ENCODE measurements at places on chromosomes 13 and 19. TPM values are rescaled to one million over a fixed set of nuclear protein-coding genes. Genes with fewer than 3 reads are reported as not detected.
A peak's percentile ranks its signal among the peaks of the same experiment; 100 is the strongest.

ZNF83 gene
- 72.1 TPM for total RNA-seq

DNA sequence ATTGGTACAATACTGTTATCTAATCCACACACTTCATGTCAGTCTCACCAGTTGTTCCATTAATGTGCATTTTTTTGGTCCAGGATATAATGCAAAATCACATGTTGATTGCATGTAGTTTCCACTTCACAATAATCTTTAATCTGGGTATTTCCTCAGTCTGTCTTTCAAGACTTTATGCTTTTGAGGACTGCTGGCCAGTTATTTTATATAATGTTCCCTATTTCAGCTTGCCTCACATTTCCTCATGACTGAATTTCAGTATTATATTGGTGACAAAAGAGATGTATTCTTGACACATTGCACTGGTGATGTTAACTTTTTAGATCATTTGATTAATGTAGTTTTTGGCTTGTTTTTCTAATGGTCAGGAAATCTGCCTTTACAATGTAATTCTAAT lies 368.3 kb downstream of the IRS2 start:
- no peak for DNase-seq

DNA sequence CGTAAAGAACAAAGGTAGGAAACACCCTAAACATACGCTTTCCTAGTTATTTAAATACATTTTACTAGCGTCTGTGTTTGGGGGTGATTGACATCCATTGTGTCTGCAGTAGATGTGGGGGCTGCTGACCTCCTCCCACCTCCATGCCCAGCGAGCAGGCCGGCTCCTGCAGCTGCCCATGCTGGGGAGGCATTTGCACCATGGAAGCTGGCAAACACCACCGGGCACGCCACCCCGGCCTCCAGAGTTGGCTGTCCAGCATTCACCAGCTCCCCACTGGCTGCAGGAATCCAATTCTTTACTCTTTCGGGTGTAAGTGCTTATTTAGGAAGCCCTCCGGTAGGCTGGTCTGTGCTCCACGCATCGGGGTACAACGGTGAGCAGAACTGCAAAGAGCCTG lies 115.4 kb upstream of the USP29 start:
- no peak for DNase-seq

GRCh38 chr13:28425793-28426192 lies 69.1 kb downstream of the FLT1 start:
- DNase-seq: no peak

GRCh38 chr19:40035996-40036395 lies 20.0 kb downstream of the ZNF780B start:
- no peak for DNase-seq

GRCh38 chr13:29771247-29771646 lies 79.2 kb downstream of the UBL3 start:
- DNase-seq: no peak

GRCh38 chr19:29806098-29806866 lies 5.5 kb upstream of the CCNE1 start:
- no peak for DNase-seq

DNA sequence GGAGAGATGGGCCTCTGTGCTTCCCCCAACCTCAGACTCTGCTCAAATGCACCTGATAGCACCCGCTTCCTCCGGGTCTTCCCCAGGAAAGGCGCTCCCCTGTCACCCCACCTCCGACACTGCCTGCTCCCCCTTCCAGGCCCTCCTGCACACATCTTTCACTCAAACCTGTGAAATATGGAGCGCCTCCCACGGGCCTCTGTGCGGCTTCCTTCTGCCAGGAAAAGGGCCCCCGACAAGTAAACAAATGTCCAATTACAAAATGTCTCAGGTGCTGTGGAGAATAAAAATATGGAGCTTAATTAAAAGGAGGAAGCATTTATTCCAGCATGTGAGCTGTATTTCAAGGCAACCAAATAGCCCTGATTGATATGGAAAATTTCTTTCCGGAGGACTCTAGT lies 15.6 kb upstream of the CCNE1 start:
- no peak for DNase-seq

DNA sequence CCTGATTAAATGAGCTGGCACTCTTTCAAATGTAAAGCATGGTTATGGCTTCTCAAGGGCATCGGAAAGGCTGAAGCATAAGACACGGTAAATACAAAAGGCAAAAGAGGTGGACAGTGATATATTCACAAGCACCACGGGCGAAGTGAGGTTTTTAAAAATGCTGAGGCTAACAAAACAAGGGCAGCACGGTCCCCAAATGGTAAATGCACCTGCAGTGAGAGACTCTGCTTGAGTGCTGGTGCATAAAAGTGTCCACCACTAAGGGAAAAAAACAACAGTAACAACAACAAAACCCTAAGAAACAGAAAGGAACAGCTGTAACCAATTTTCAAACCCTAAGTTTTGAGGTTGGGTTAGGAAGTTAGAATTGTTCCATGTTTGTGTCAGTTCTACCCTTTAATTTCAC lies 234.9 kb downstream of the PCDH9 start:
- DNase-seq: no peak

CALR3 gene
- total RNA-seq: not detected

IGFL3 gene
- not detected for total RNA-seq

- DNase-seq: no peak
These were observed 5.0 kb downstream of the RPL36 start for GRCh38 chr19:5694956-5695648.

TMEM150B gene
- not detected for total RNA-seq

GRCh38 chr19:10871711-10872545 lies 575 bp downstream of the CARM1 start:
- peak; percentile 39 for DNase-seq

DNA sequence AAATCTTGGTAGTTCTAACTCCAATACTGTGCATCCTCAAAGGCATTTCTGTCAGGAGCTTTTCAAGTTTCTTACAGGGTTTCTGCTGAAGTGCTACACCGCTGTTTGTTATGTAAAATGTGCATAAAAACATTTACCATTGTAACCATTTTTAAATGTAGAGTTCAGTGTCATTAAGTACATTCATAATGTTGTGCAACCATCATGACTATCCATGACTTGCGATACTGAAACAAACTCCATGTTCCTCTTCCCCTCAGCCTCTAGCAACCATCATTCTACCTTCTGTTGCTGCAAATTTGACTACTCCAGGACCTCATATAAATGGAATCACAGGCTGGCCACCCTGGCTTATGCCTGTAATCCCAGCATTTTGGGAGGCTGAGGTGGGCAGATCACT lies 14.4 kb upstream of the SLC25A42 start:
- no peak for DNase-seq

GRCh38 chr19:18007917-18008673 lies at the start of gene ARRDC2:
Gene ARRDC2 (plus strand): TSS chr19:18008170. CDS start chr19:18008311, 141 bp downstream.
- DNase-seq: peak; percentile 69

- no peak for DNase-seq
These were observed 20.4 kb downstream of the LMTK3 start for GRCh38 chr19:48490981-48491792.

DNA sequence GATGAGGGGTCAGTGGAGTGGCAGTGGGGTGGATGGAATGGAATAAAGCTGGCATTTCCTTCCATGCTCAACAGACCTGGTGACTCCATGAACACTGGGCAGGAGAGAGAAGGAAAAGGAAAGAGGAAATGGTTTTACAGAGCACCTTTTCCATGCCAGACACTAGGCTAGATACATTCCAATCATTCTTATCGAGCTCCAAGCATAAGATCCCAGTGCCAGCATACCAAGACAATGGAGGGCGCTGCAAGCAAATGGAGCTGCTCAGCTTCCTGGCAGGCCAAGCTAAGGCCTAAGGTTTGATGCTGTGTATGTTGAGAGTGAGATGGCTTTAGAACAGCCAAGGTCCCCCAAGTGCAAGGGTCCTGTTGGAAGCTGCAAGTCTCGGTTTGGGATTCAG lies 113.2 kb downstream of the HSPH1 start:
- no peak for DNase-seq

LRRC25 gene
- not detected for total RNA-seq

- DNase-seq: no peak
These were observed 17.7 kb upstream of the PTPRS start for GRCh38 chr19:5358173-5358800.

- no peak for DNase-seq
These were observed 17.0 kb upstream of the KCNN1 start for GRCh38 chr19:17949956-17950309.

DNA sequence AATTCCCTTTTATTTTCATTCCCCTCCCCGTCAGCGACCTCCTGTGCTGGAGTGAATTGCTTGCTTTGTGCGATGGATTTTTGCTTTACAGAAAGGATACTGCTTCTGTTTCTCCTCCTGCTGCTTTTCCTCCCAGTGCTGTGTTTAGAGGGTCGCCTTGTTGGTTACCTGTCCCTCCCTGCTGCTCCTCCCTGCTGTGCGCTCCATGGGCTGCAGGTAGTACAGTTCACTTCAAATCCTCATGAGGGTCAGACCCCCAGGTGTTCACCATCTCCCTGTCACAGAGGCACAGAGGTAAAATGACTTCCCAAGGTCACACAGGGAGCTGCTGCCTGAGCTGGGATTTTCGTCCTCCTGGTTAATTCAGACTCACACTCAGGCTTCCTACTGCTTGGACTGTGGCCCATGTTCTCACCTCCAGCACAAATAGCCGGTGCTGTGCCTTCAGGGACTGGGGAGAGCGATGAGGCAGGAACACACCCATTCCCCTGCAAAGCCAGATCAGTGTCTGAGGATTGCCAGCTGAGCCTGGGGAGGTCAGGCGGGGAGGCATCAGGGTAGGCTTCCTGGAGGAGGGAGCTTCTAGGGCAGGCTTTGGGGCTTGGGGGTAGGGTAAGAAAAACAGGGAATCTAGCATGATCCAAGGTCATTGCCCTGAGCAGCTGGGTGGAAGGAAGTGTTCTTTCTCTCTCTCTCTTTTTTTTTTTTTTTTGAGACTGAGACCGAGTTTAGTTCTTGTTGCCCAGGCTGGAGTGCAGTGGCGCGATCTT lies 14.4 kb downstream of the BICRA start:
- no peak for DNase-seq

DNA sequence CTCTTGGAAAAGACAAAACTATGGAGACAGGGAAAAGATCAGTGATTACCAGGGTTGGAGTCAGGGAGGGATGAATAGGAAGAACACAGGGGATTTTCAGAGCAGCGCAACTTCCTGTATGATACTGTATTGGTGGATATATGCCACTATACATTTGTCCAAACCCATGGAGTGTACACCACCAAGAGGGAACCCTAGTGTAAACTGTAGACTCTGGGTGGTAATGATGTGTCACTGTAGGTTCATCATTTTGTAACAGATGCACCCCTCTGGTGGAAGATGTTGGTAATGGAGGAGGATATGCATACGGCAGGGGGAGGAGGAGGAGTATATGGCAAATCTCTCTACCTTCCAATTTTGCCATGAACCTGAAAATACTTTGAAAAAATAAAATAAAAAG lies 68.1 kb downstream of the UFM1 start:
- DNase-seq: no peak

DNA sequence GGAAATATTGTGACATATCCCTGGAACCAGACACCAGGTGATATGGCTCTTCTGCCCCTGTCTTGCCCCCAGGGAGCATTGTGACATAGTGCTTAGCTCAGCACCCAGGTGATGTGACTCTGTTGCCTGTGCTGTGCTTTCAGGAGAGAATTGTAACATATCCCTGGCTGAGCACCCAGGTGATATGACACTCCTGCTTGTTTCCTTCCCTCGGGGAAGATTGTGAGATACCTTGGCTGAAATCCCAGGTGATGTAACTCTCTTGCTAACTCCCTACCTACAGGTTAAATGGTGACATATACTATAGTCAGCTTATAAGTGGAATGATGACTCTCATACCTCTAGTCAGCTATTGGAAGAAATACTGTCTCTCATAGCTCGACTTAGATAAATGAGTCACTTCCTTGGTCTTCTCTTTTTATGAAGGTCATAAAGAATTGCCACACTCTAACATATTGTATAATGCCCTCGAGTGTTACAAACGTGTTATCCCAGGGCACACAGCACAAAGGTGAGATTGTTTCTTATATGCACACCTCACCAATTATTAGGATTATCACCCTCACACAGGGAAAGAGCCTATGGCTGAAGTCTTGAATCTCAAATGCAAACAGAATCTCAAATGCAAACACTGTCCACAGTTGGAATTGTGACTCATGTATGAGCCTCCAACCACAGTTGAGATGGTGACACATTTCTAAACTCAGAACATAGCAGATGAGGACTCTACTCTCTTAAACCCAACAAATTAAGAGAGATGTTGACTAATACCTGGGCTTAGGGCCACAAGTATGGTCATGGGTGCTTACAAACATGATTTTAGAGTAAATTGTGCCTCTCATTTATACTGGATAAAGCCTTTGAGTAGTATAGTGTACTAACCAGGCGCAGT lies 32.7 kb upstream of the ZNF254 start:
- DNase-seq: no peak

GRCh38 chr19:54114340-54115108 lies 933 bp downstream of the TFPT start:
- no peak for DNase-seq

DNA sequence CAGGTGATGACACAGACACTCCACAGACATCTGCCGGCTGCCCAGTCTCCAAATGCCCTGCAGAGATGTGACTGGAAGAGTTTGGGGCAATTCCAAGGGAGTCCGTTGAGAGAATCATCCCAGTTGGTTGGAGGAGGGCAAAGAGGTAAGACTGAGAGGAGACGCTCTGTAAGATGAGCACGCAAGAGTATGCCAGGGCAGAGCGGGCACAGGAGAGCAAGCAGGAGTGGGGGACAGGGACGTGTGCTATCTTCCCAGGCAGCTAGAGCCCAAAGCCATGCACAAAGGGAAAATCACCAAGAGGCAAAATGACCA lies 156.3 kb upstream of the TSHZ3 start:
- DNase-seq: no peak

- DNase-seq: no peak
These were observed 18.1 kb downstream of the DGKH start for GRCh38 chr13:42066542-42066941.

- DNase-seq: no peak
These were observed 6.7 kb downstream of the FCGBP start for GRCh38 chr19:39927524-39928356.

PRRG2 gene
- 6.8 TPM for total RNA-seq

- DNase-seq: peak; percentile 97
These were observed 13.1 kb downstream of the TJP3 start for GRCh38 chr19:3721131-3721886.

GRCh38 chr13:110380359-110381028 lies 73.4 kb downstream of the COL4A2 start:
- DNase-seq: no peak

LGALS7 gene
- total RNA-seq: 0.91 TPM

- no peak for DNase-seq
These were observed 24.3 kb downstream of the PEPD start for GRCh38 chr19:33497131-33497777.

DNA sequence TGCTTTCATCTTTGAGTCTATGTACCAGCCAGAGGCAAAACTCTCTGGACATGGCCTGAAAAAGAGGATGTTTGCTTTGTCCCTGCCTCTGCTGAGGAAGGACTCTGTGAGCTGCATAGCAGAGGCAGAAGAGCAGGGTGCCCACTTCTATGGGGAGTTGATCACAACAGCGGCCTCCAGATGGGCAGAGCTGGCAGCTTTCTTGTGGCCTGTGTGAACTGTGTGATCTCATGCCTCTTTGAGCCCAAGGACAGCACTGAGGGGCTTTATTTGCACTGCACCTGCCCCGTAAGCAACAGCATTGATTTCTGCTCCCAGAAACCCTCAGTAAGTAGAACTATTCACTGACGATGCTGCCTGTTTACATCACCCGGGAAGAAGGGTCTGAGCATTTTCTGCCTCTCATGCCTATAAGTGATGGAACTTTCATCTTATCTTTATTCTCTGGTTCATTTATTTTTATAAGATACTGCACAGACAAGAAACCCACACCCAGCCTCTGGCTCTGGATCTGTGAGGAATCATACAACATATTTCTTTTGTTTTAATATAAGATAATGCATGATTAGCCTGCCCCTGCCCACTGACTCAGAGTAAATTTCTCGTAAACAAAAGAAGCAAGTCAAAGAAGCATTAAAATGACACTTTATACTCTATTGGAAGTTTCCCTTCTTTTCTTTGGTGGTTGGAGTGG lies 244.2 kb upstream of the SOX21 start:
- no peak for DNase-seq
